ENCODE measurements at places on chromosomes 5 and 9.

DNA sequence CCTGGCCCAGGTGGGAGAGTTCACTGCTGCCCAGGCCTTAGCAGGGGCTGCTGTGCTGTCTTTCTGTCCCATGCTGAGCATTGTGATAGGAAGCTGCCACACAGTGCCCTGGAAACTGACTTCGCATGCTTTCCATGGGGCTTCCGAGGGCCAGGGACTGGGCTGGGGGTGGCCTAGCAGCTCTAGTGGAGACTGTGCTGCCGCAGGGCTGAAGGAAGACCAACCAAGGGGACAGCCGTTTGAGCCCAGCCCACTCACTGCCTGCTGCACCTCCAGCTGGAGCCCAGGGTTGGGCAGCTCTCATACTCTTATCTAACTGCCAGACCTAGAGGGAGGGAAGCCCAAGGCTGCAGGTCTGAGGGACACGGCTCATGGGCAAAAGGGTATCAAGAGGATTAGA lies 79.2 kb downstream of the RGS3 start:
- H3K4me1 ChIP-seq, result peaks cover 21% of the 10 kb centered on the region
- no peak overlapping the region for H3K4me3 ChIP-seq
- DNase-seq, result no peak
- no peak overlapping the region for H3K27ac ChIP-seq
- no peaks in the 10 kb centered on the region for H3K36me3 ChIP-seq

GRCh38 chr9:122220673-122221182 lies 8.0 kb downstream of the LHX6 start:
- H3K4me1 ChIP-seq, result peaks cover 35% of the 10 kb centered on the region
- no peaks in the 10 kb centered on the region for H3K36me3 ChIP-seq
- no peak overlapping the region for H3K27ac ChIP-seq
- H3K27me3 ChIP-seq, result peaks cover 95% of the 10 kb centered on the region
- H3K4me3 ChIP-seq, result peak overlapping the region; percentile 21

GRCh38 chr9:87725356-87725899 lies 491 bp upstream of the CTSL start:
- peaks cover 16% of the 10 kb centered on the region for H3K4me1 ChIP-seq
- peaks cover 4% of the 10 kb centered on the region for H3K27me3 ChIP-seq

DNA sequence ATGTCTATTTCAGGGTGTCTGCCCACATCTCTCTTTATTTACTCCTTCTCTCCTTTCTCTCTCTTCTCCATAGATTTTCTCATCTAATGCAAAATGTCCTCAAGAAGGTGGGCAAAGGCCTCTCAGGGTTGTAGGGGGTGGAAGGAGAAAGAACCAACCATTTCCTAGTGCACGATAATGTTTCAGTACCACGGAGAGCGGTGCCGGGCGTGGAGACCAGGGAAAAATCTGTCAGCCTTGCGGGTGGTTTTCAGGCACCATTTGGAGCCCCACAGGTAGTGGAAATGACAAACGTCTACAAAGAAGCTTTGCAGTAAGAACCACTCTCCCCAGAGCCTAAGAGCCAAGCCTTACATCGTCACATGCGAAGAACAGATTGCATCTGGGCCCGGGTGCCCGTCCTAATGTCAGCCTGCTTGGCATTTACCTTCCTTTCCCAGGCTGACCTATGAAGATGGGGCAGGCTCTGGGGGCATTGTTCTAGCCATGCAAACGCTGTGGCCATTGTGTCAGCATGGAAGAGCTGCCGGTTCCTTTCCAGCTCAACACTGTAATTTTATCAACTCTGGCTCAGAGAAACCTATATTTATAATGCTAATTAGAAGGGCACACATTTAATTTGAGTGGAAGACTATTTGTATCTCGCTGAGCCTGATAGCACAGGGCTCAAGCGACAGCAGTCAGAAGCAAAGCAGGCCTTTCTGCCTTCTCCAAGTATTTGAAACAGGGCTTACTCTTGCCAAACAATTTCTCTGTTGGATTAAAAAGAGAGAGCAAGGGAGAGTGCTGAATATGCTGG lies 430.1 kb upstream of the WWC1 start:
- H3K4me3 ChIP-seq, result no peak overlapping the region
- no peak overlapping the region for H3K27ac ChIP-seq
- DNase-seq, result peak; percentile 25
- H3K27me3 ChIP-seq, result no peaks in the 10 kb centered on the region

- no peaks in the 10 kb centered on the region for H3K4me1 ChIP-seq
- H3K27ac ChIP-seq, result no peak overlapping the region
- no peak overlapping the region for H3K4me3 ChIP-seq
- DNase-seq, result no peak
- H3K36me3 ChIP-seq, result peaks cover 3% of the 10 kb centered on the region
Observed at GRCh38 chr5:131466171-131466766, 168.8 kb downstream of the RAPGEF6 start.

GRCh38 chr5:69225860-69226259 lies 8.8 kb upstream of the CDK7 start:
- no peak for DNase-seq
- no peaks in the 10 kb centered on the region for H3K27me3 ChIP-seq
- no peak overlapping the region for H3K27ac ChIP-seq
- no peak overlapping the region for H3K4me3 ChIP-seq
- peaks cover 11% of the 10 kb centered on the region for H3K36me3 ChIP-seq
- no peaks in the 10 kb centered on the region for H3K4me1 ChIP-seq

DNA sequence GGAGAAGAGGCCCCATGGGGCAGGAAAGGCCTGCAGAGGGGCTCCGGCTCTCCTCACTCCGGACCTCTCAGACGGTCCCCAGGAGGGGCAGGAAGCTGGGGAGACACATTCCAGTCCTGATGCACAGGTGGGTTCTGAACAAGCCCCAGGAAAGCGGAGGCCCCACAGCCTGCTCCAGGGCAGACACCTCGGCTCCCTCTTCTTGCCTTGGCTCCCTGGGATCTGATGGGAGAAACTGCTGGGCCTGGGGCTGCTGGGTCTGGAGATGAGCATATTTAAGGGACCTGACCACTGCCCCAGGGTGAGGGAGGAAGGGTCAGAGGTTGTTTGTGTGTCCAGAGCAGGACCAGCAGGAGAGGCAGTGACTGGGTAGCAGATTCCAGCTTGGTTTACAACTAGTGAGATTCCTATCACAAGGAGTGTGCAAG lies 1.2 kb downstream of the CORO2A start:
- H3K36me3 ChIP-seq, result no peaks in the 10 kb centered on the region
- H3K4me1 ChIP-seq, result peaks cover 9% of the 10 kb centered on the region
- H3K4me3 ChIP-seq, result no peak overlapping the region
- H3K27me3 ChIP-seq, result peaks cover 16% of the 10 kb centered on the region
- H3K27ac ChIP-seq, result no peak overlapping the region
- no peak for DNase-seq

DNA sequence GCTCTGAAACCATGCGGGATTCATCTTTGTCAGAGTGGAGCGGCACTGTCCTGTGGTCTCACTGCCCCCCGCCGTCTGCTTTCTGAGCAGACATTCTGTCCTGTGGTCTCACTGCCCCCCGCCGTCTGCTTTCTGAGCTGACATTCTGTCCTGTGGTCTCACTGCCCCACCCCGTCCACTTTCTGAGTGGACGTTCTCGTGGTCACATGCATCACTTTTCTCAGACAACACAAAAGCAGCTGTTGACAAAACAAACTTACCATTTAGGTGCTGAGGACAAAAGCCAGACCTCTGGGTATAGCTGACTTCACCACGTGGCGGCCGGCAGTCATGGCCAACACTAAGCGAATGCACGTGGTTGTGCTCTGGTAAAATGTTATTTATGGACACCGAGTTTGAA lies 2.8 kb downstream of the LRRC14B start:
- H3K27ac ChIP-seq, result no peak overlapping the region
- peaks cover 24% of the 10 kb centered on the region for H3K4me1 ChIP-seq
- peak overlapping the region; percentile 47 for H3K4me3 ChIP-seq

GRCh38 chr5:18037718-18038117 lies 403.5 kb downstream of the TAF11L14 start:
- no peaks in the 10 kb centered on the region for H3K4me1 ChIP-seq
- no peaks in the 10 kb centered on the region for H3K27me3 ChIP-seq
- DNase-seq, result no peak
- no peak overlapping the region for H3K27ac ChIP-seq
- H3K36me3 ChIP-seq, result no peaks in the 10 kb centered on the region

- H3K27me3 ChIP-seq, result peaks cover 4% of the 10 kb centered on the region
- peaks cover 66% of the 10 kb centered on the region for H3K4me1 ChIP-seq
- H3K36me3 ChIP-seq, result no peaks in the 10 kb centered on the region
- H3K4me3 ChIP-seq, result no peak overlapping the region
- peak; percentile 52 for DNase-seq
Observed at GRCh38 chr9:113622600-113623400, 159.3 kb downstream of the RGS3 start.

Data from muscle of leg (tissue), 16 donors.